Renal cortical epithelial cell (primary cell): ENCODE measurements at places on chromosomes 1 and 21. TPM values are rescaled to one million over a fixed set of nuclear protein-coding genes. Genes with fewer than 3 reads are reported as not detected.

DNAJC28 gene
- total RNA-seq, result 1.9 and 4.2 TPM in 2 replicates

GRCh38 chr1:184826001-184826400, 71.3 kb upstream of the EDEM3 start:
- no peak for DNase-seq

DNA sequence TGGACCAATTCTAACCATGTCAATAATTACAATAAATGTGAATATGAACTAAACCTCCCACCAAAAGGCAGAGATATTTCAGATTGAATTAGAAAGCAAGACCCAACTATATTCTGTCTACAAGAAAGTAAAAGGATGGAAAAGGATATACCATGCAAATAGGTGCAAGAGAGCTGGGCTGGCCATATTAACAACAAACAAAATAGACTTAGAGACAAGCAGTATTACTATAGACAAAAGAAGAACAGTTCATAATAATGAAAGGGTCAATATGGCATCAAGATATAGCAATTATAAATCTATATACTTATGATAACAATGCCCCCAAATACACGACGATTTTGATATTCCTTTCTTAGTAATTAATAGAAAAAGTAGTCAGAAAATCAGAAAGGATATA, 67.3 kb upstream of the IFFO2 start:
- no peak for DNase-seq

PLEKHA6 gene
- total RNA-seq, result 16.7 and 26.8 TPM in 2 replicates

- DNase-seq, result no peak
These were observed 52.8 kb upstream of the TBX15 start for GRCh38 chr1:119040906-119041305.

DNA sequence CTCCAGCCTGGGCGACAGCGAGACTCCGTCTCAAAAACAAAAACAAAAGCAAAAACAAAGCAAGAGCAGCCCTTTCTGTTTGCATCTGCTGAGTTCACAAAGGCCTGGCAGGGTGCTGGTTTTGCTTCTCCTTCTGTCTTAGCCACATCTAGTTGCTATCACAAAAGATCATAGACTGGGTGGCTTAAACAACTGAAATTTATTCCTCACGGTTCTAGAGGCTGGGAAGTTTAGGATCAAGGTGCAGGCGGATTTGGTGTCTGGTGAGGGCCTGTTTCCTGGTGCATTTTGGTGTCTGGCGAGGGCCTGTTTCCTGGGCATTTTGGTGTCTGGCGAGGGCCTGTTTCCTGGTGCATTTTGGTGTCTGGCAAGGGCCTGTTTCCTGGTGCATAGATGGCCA, 471.3 kb downstream of the CAMTA1 start:
- DNase-seq, result no peak

E2F2 gene
- 0.15 and 0.69 TPM in 2 replicates for total RNA-seq

- no peak for DNase-seq
These were observed 7.5 kb downstream of the TRIM63 start for GRCh38 chr1:26059906-26060305.

- DNase-seq, result peak; percentile 59
These were observed 8.6 kb downstream of the GLIS1 start for GRCh38 chr1:53730224-53730865.

NOS1AP gene
- total RNA-seq, result 0.99 TPM in 1 of 2 replicates, not detected in the other

NBPF12 gene
- total RNA-seq, result 5.4 and 10.5 TPM in 2 replicates

DNA sequence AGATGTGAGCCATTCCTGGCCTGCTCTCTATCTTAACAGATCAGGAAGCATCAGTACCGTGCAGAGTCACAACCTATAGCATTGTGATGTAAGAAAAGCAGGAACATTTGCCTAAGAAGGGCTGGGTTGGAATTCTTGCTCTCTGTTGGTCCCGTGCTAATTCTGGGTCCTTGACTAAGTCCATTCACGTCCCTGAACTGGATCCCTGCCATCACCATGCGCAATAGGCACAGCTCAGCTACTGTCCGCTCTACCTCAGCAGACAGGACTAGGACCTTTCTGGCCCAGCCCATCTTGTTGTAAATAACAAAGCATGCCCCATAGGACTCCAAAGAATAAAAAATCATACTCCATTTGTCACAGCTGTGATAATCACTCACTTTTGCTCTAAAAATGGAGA, 175.0 kb downstream of the RGS7 start:
- DNase-seq, result no peak

DNA sequence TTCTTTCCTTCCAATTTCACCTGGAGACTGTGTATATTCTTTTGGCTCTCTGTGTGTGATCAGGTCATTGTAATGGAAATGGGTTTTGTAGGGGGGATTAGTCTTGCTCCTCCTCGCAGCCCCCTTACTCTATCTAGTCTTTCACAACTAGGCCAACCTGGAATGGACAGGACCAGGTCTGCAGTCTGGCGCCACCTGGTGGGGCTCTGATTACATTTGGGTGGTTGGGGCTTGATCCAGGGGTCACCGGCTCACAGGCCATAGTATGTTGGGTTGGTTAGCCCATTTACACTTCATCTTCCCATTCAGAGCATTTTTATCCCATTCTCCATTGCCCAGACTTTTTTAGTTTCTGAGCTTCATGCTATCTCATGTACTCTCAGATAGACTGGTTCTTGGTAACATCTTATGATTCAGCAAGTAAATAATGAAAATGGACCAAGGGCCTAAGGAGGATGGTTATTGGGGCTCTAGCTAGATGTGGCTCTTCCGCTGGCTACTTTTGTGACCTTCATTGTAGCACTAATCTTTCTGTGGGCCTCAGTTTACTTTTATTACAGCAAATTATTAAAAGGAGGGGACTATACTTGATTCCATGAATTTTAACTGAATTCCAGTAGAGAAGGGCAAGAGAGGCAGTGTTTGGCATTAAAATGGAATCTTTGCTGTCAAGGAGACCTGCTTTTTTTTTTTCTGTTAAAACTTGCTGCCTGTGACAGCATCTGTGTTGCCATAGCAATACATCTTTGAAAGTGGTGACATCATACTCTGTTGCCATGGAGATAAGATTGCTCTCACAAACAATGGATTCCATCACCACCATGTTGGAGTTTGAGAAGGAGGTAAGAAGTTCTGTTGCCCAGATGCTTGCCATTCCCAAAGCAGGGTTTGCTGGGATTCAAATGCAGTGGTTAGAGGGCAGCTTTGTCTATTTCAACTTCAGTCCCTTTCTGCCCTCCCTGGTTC, 150.1 kb downstream of the PLXNA2 start:
- peak; percentile 41 for DNase-seq

PPM1J gene
- 2.5 and 2.6 TPM in 2 replicates for total RNA-seq

DNA sequence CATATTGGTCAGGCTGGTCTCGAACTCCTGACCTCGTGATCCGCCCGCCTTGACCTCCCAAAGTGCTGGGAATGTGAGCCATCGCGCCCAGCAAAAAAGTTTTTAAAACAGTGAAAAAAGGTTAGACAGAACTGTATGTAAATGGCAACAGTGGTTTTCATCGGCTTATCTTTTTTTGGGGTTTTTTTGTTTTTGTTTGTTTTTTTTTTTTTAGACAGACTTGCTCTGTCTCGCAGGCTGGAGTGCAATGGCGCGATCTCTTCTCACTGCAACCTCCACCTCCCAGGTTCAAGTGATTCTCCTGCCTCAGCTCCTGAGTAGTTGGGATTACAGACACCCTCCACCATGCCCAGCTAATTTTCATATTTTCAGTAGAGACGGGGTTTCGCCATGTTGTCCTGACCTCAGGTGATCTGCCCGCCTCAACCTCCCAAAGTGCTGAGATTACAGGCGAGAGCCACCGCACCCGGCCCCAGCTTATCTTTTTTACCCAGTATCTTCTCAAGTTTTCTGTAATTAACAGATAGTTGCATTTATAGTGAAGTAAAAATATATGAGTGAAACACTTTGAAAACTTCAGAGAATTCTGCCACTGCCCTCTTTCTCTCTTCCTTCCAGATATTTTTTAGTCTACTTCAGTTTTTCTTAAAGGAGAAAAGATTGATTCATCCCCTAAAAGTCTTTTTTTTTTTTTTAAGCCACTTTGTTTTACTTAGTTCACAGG, 13.1 kb downstream of the TIMM17A start:
- DNase-seq, result no peak

- DNase-seq, result no peak
These were observed 792.0 kb downstream of the LTN1 start for GRCh38 chr21:28200726-28201125.

GRCh38 chr1:24362982-24363614, 43.9 kb downstream of the GRHL3 start:
- DNase-seq, result peak; percentile 94

DNA sequence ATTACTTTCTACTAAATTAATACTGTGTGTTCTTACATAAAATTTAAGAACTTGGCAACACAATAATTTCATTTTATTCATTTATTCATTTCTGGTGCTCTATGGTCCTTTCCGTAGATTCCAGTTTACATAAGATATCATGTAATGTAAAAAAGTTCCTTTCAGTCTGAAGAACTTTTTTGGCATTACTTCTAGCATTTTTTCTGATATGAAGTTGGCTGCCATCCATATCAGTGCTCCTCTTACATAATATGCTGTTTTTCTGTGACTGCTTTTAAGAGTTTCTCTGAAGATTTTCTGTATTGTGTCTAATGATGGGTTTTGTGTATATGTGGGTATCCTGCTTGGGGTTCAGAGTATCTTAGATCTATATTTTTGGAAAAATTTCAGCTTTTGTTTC, 34.8 kb downstream of the LIN9 start:
- no peak for DNase-seq

- peak; percentile 61 for DNase-seq
These were observed 14.1 kb downstream of the PEA15 start for GRCh38 chr1:160219062-160219929.

DNA sequence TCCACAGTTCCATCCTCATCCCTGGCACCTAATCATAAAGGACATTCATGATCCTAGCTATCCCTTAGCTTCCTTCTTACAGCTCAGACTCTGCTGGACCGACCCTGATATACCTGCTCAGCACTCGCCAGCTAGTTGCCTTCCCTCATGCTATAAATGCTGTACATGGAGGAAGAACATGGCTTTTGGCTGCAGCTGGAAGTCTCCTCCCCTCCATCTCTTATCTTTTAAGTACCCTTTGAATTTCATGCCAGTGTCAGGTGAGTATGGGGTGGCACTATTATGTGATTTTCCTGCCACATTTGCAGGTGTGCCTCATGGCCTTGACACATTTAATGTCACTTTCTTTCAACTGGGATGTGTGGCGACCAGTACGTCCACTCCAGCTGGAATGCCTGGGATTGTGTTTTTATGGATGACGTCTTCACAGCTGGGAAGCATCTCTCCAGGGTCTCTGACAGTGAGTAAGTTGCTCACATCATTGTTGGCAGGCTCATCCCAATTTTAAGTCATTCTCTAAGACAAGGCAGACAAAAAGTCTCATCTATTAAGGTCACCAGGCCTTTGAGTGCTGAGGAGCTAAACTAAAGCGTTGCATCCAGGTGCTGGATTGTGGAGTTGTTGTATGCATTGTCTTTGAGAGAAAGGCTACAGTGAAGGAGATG, 43.4 kb downstream of the RUNX1 start:
- no peak for DNase-seq

RCSD1 gene
- 0.05 TPM in 1 of 2 replicates, not detected in the other for total RNA-seq

CACYBP gene
- total RNA-seq, result 118 and 251 TPM in 2 replicates

GRCh38 chr1:55819011-55819410, 603.8 kb upstream of the USP24 start:
- no peak for DNase-seq

PROK1 gene
- not detected in 2 replicates for total RNA-seq

ITLN1 gene
- not detected in 2 replicates for total RNA-seq

DNA sequence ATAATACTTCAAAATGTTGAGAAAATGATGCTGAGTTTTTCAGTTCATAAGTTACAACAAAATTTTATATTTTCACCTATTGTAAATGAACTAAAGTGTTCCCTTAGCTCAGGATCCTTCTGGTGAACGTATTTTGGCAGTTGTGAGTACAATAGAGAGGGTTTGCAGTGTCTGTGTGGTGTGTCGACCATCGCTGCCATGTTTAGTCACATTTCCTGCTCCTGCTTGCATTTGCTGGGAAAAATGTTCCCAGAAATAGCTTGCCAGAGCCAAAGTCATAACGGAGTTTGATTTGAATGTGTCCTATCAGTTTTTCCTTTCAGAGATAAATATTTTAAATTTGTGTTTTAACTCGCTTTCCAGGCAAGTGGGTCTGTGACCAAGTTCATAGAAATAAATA, 117.1 kb upstream of the COL6A1 start:
- DNase-seq, result no peak

DNA sequence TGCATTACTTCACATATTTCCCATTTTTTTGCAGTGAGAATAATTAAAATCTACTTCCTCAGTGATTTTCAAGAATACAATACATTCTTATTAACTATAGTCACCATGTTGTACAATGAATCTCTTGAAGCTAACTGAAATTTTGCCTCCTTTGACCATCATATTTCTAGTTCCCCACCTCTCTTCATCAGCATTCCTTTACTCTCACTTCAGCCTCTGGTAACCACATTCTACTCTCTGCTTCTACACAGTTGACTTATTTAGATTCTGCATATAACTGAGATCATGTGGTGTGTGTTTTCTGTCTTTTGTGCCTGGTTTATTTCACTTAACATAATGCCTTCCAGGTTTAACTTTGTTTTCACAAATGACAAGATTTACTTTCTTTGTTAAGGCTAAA, 304.4 kb upstream of the LYPLAL1 start:
- DNase-seq, result peak; percentile 24

GRCh38 chr1:39609618-39610331, 29.7 kb downstream of the HEYL start:
- DNase-seq, result no peak

DNA sequence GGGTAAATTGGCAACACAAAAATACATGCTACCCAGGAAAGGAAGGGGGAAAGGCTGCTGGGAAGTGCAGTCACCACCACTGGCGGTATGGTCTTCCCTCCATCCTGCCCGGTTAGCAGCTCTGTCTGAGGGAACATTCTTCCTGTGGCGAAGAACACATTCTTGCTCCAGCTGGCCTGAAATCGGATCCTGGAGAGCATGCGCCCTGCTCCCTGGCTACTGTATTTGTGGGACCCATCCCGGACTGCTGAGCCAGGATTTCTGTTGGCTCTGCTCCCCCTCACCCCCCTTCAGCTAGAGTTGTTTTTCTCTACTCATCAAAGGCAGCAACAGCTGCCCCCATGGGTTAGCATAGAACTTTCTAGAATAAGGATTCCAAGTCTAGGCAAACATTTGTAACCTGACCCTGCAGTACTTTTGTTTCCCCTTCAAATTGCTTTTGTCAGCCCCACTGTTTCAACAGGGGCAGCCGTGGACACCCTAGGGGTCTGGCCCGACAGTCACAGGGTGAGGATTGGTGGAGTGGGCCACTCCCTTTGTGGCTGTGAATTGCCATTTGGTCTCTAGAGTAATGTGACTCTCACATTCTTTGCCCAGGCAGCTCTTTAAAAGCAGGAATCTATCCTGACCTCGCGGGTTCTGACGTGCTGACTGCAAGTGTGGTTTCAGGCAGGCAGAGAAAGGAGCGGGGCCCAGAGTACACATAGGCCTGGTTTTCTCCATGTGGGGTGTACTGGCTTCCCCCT, 157.7 kb downstream of the TOMM20 start:
- peak; percentile 90 for DNase-seq

FBLIM1 gene
- 213 and 231 TPM in 2 replicates for total RNA-seq

DNA sequence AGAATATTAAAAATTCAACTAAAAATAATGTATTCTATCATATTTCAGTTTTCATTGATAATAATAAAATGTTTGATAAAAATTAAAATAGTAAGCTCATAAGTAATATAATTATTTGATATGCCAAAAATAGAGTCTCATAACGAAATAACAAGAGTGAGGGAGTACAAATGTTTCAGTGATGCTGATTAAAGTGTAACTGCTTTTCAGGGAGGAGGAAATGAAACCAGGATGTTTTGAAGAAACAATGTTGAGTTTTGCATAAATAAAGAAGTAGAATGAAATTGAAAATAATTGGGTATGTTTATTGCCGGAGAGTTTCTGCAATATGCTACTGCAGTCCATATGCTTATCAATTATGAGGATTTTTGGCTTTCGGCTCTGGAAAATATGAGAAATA, 1159.8 kb upstream of the ADGRL2 start:
- DNase-seq, result no peak
